ENCODE measurements at places on chromosomes 1 and 21.

GRCh38 chr1:213419401-213420030 lies 368.5 kb downstream of the RPS6KC1 start:
- no peak for DNase-seq

- no peak for DNase-seq
These were observed 17.0 kb downstream of the SLC25A24 start for GRCh38 chr1:108182959-108183700.

DNA sequence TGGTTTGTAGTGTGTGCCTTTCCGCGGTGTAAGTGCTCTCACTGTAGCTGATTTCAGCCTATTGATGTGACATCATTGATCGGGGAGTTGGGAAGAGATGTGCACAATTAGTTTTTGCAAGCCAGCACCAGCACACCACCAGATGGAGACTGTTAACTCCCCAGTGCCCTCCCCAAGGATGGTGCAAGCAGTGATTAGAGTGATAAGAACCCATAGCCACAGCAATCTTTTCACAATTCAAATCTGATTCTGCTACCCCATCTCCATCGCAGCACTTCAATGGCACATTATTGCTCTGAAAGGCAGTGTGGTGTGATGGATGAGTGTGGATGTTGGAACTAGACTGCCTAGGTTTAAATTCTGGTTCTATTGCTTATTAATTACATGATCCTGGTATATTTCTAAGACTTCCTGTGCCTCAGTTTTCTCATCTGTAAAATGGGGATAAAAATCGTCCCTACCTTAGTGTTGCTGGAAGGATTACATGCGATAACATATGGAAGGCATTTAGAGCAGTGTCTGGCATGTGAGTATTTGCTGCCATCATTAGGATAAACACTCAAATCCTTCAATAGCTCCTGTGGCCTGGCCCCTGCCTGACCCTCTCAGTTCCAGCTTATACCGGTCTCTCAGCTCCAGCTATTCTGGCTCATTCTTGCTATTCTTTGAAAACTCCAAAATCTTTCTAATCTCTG lies 6.7 kb downstream of the CSF3R start:
- DNase-seq: no peak

GRCh38 chr1:89085781-89086180 lies 20.8 kb upstream of the GBP1 start:
- no peak for DNase-seq
